Stimulated activated CD4-positive, alpha-beta T cell treated with anti-CD3 and anti-CD28 coated beads, Interleukin-15, amount 100 ng/mL, for 48 hours (primary cell): ENCODE measurements at places on chromosomes 2 and 18.

DNA sequence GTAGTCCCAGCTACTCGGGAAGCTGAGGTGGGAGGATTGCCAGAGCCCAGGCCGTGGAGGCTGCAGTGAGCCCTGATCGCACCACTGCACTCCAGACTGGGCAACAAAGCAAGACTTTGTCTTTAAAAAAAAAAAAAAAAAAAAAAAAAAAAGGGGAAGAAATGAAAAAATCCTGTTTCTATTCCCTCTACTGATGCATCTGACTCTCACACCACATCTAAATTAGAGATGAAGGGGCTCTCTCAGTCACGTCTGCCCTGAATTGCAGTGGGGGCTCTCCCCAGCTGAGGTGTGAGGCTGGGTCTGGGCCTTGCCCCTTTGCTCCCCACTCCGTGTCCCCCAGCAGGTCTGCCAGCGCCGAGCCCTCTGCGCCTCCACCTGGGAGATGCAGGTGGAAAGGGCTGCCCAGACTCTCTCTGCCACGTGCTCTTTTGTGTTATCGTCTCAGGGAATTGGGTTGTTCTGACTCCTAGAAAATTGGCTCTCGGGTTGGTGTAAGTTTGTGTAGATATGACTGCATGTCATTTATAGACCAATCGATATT lies 30.2 kb downstream of the TRAPPC12 start:
- no peak for DNase-seq

GRCh38 chr2:198774576-198774975 lies 683.2 kb downstream of the SATB2 start:
- DNase-seq = no peak

- DNase-seq = no peak
Measured at GRCh38 chr2:100257939-100258338, 64.4 kb downstream of the LONRF2 start.

DNA sequence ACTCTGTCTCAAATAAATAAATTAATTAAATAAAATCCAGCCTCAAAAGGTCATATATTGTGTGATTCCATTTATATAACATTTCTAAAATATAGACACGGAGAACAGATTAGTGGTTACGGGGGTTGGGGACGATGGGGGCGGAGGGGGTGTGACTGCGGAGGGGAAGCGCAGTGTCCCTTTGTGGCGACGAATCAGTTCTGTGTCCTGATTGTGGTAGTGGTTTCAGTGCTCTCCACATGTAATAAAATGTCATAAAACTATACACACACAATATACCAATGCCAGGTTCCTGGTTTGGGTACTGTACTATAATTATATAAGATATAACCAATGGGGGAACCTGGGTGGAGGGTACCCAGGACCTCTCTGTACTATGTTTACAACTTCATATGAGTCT lies 186.4 kb downstream of the ANAPC1 start:
- no peak for DNase-seq

DNA sequence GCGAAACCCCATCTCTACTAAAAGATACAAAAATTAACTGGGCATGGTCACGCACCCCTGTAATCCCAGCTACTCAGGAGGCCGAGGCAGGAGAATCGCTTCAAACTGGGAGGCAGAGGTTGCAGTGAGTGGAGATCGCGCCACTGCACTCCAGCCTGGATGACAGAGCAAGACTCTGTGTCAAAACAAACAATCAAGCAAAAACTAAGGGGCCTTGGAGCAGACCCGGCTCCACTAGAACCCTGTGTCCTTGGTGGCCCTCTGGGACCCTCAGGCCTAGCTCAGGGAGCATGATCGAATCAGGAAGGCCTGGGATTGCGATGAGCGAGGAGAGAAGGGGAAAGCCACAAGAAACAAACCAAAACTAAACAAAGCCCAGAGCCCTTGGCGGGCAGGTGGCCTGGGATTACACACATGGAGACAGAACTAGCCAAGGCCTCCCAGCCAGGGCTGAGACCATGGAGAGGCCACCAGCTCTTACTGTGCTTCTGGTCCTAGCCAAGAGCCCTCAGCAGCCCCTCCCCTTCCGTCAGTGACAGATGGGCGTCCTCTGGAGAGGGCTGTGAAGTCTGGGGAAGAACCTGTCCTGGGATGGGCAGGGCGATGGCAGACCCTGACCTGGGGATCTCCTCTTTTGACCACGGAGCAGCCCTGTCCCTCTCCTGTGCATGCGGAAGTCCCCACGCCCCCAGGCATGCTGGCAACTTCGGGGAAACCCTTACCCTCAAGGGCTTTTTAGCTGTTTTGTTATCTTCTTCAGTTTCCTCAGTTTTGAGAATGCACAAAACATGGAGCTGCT lies 27.4 kb upstream of the CATIP start:
- no peak for DNase-seq

- no peak for DNase-seq
Measured at GRCh38 chr2:72235497-72236415, 88.1 kb upstream of the CYP26B1 start.

DNA sequence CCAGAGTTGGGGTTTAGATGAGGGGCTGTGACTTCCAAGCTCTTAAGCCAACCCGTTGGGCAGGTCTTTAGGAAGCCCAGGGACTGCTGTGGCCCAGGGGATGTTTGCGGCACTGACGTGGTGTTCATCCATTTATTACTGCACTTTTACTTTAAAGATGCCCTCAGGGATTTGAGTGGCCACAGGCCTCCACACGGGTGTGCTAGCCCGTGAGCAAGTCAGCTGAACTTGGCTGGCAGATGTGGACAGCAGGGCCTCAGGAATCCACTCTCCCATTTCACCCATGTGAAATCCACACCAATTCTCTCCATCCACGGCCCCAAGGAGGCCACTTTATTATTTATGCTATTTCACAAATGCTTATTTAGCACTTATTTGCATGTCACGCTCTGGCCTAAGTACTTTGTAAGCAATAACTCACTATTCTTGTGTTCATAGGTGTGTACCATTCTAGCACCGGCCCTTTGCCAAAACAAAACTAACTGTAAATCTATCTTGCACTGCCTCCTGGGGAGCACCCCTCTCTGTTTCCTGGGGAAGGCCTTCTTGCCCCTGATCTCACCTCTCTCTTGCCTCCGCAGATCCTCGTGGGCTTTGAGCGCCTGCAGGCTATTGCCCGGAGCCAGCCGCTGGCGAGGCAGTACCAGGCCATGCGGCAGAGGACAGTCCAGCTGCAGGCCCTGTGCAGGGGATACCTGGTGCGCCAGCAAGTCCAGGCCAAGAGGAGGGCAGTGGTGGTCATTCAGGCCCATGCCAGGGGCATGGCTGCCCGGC lies 39.1 kb upstream of the GPR17 start:
- no peak for DNase-seq

DNA sequence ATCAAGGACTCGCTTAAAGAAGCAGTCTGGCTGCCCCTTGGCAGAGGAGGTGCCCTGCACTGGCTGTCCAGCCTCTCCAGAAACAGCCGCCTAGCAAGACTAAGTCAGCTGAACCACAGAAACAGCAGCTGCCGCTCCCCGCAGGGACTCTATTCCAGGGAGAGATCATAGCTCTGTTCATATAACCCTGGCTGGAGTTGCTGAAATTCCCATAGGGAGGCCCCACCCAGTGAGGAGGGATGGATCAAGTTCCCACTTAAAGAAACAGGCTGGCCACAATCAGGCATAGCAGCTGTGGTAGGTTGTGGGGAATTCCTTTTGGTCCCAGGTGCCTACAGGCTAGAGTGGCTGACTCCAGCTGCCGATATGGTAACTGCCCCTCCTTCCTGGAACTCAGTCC lies 74.2 kb upstream of the MC4R start:
- no peak for DNase-seq

DNA sequence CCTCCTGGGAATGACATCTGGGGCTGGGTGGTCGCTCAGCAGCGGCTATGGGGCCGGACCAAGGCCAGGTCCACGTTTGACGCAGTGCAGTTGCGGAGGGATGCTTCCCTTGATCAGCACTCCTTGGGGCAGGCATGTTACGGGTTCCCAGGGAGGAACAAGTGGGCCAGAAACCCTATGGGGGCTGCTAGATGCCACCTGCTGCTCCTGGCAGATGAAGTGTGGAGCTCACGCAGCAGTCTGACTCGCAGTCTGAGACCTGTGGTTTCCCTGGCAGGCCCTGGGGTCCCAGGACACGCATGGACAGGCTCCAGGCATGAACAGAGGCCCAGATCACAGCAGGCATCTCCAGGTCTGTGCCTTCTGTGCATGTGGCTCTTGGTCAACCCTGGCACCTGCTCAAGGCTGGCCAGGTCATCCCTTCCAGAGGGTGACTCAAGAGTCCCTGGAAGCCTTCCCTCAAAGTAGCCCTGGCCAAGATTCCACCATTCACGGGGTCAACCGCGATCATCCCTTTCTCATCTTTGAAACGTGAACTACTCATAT lies 20.0 kb downstream of the KCNF1 start:
- no peak for DNase-seq

DNA sequence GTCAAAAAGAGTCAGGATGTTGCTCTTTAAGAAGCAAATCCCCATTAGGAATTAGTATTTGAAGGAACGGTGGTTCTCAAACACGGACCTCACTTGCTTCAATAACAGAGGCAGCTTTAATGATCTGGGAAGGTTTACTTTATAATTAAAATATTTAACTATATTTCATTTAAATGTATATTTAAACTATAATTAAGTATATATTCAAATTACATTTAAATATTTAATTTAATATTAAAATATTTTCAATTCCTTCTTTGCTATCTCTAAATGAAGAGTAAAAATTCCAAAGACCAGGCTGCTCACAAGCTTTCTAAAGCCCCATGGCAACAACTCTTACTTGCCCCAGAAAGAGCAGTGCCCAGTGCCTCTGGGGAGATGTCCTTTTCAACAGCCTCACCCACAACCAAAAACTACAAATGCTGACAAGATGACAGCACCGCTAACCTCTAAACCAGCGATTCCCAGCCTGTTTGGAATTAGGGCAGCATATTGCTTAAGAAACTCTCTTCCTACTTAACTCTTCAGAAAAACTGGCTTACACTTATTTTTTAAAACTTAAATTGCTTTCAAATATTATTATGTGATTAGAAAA lies 62.9 kb upstream of the POU3F3 start:
- DNase-seq = no peak

DNA sequence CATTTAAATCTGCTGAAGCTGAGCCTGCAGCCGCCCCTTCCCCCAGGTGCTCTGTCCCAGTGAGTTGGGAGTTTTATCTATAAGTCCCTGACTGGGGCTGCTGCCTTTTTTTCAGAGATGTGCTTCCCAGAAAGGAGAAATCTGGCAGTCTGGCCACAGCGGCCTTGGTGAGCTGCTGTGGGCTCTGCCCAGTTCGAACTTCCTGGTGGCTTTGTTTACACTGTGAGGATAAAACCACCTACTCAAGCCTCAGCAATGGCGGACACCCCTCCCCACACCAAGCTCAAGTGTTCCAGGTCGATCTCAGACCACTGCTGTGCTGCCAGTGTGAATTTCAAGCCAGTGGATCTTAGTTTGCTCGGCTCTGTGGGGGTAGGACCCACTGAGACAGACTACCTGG lies 97.3 kb downstream of the ACAA2 start:
- DNase-seq = no peak

DNA sequence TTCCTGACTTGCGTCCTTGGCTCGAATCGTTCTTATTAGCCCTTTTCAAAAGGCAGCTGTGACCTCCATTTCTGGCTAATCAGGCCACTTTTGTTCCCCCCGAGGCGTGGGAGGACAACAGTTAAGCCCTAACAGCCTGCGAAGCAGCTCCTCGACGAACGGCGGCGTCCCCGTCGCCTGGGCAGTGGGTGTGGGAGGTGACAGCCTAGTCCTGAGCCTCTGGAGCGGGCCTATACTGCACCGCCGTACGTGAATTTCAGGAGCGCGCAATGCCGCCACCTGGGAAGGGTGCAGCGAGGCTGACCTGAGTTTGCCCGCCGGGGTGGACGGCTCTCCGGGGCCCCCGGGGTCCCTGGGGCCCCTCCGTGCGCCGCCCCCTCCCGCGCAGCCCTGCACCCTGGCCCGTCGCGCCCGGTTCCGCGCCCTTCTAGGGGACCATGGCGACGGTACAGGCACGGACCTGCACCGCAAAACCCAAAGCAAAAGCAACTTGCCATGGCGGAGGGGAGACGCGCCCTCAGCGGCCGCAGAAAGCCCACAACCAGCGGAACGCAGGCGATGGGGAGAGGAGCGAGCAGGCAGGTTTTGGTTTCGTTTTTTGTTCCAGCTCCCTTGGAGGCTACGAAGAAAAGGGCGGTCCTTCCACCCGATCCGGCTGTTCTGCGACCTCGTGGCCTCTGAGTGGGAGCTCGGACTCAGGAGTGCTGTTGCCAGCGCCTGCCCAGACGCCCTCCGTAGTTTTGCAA lies at the start of gene RBM43:
Gene RBM43, minus strand, starts transcription at position 633 of the 746 bp plus-strand sequence. Its CDS starts 136 bp downstream, at position 497.
- peak; percentile 70 for DNase-seq

DNA sequence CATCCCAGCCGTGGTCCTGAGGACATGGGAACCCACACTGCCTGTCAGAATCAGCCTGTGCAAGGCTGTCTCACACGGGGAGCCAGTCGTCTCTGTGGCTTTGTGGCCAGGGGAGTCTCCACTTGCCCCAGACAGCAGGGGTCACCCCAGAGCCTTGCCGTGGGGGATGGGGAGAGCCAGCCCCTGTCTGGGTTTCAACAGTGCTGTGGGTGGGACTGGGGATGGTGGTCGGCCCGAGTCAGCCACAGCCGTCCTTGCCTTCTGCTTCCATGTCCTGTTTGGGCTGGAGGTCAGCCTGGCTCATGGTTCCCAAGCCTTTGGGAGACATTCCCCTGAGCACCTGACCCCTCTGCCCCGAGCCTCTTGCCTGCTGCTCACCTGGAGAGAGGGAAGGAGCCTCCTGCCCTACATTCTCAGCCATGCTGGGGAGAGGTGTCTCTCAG lies 19.6 kb downstream of the GPR35 start:
- DNase-seq = no peak

DNA sequence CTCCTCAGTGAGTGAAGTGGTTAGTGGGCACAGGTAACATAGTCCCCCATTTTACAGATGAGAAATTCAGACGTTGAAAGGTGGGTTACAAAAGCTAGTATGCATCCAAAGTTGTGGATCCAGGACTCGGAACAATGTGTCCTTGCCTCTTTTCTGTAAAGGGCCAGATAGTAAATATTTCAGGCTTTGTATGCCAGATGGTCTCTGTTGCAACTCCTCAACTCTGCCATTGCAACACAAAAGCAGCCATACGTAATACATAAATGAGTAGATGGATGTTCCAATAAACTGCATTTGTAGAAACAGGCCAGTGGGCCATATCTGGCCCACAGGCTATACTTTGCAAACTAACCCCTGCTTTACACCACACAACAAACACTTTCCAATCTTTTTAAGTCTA lies 166.6 kb upstream of the PKDCC start:
- DNase-seq = no peak

DNA sequence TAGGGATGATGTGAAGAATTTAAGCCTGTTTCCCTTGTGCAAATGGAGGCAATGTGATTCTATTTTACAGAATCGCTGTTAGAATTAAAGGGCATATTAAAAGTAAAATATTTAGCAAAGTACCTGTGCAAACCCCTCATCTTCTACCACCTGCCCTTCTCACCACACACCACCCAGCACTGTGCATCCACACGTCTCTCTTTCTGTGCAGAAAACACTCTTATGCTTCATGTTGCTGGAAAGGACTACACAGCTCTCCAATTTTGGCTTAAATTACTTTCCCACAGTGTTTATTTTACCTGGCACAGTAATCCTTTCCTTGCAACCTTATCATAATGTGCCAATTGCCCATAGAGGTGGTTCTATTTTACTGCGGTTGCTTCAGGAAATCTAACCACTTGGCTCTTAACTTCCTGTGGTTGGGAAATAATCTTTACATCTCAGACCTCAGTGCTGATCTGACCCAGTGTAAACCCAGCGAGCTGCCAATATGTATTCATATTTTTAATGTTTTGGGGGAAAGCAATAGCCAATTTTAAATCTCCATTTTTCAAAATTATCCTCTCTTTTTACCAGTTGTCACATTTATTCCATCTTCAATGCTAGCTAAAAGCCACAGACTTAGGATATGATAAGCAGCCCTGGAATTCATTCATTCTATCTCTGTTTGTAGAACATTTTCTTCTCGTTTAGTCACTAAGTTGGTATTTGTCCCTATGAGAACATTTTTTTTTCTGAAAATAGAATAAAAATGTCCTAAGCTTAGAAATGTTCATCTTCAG lies 250.9 kb downstream of the DSEL start:
- no peak for DNase-seq
